Esophagus squamous epithelium (tissue), 5 donors: ENCODE measurements at places on chromosomes 1 and 21. TPM values are rescaled to one million over a fixed set of nuclear protein-coding genes. Genes with fewer than 3 reads are reported as not detected.

DNA sequence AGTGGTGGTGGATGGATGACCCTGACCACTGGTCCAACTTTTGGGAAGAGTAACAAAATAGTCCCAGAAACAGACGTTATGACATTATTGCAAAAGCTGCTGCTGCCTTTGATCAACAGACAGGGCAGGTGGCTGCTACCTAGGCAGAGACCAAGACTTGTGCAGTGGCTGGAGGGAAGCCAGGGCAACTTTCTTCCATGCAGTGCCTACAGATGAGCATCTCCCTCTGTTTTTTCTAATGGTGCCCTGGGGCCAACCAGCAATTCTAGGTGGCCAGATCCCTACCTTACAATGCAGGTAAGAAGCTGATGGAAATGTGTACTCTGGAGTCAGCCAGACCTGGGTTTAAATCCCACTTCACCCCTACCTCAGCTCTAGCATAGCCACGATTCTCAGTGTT is 283.1 kb upstream of the POU3F1 start:
- no peak for DNase-seq

DNA sequence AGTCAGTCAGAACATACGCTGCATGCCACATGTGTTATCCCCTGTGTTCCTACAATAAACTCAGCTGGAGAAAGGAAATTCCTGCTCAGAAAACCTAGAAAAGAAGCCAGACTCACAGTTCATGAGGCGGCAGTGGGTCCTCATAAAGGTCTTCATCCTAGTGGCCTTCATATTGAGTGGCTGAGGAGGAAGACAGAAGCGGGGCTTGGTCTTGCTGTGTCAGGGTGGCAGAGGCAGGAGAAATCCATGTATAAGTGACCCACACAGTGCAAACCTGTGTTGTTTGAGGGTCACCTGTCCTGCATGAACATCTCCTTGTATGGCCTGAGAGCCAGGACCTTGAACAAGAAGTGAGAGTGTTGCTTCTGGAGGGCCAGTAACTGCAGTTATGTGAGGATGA is 4.0 kb upstream of the WNT3A start:
- DNase-seq = no peak

DNA sequence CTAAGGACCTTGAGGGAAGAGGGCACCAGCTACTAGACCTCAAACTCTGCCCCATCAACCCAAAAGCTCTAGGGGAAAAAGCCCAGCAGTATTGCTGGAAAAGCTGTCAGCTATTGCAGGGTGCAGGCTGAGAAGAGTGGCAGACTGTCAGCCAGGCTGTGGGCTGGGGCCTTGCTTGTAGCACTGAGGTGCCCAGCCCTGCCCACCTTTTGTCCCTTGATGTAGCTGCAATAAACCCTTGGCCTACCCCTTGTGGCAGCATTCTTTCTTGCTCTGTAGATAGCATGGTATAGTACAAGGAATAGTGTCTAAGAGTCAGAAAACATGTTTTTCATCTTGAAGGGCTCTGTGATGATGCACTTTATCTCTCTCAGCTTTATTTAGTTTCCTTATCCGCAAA is 39.4 kb downstream of the CDC14A start:
- no peak for DNase-seq

GRCh38 chr1:43207229-43207853 is 35.2 kb downstream of the CFAP57 start:
- no peak for DNase-seq

DNA sequence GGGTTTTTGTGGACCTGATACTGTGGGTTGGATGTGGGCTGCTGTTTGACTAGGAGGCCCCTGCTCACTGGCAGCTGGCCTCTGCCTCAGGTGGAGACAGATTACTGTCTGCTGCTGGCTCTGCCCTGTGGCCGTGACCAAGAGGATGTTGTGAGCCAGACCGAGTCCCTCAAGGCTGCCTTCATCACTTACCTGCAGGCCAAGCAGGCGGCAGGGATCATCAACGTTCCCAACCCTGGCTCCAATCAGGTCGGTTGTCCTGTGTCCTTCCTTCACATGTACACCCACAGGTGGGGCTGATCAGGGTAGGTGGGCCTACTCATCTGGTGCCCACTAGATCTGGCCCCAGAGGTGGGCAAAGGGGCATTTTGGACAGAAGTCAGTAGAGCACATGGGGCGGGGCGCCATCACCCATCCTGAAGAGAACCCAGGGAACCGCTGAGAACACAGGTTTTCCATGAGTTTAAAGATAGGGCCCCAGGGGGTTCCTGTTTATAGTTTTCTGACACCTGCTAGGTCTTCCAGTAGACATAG is 37.2 kb downstream of the ZBTB17 start:
- no peak for DNase-seq

- no peak for DNase-seq
Measured at GRCh38 chr1:43622471-43622870, 27.5 kb upstream of the KDM4A start.

- no peak for DNase-seq
Measured at GRCh38 chr1:85462931-85463649, 1.9 kb downstream of the DDAH1 start.

GRCh38 chr1:88802950-88803349 is 88.4 kb downstream of the GTF2B start:
- DNase-seq = no peak

The EXTL1 gene
- total RNA-seq = not detected

- no peak for DNase-seq
Measured at GRCh38 chr1:7912743-7913557, 27.7 kb downstream of the TNFRSF9 start.

The LCE1D gene
- total RNA-seq = not detected

GRCh38 chr1:61424382-61424781 is 300.6 kb downstream of the TM2D1 start:
- DNase-seq = no peak

DNA sequence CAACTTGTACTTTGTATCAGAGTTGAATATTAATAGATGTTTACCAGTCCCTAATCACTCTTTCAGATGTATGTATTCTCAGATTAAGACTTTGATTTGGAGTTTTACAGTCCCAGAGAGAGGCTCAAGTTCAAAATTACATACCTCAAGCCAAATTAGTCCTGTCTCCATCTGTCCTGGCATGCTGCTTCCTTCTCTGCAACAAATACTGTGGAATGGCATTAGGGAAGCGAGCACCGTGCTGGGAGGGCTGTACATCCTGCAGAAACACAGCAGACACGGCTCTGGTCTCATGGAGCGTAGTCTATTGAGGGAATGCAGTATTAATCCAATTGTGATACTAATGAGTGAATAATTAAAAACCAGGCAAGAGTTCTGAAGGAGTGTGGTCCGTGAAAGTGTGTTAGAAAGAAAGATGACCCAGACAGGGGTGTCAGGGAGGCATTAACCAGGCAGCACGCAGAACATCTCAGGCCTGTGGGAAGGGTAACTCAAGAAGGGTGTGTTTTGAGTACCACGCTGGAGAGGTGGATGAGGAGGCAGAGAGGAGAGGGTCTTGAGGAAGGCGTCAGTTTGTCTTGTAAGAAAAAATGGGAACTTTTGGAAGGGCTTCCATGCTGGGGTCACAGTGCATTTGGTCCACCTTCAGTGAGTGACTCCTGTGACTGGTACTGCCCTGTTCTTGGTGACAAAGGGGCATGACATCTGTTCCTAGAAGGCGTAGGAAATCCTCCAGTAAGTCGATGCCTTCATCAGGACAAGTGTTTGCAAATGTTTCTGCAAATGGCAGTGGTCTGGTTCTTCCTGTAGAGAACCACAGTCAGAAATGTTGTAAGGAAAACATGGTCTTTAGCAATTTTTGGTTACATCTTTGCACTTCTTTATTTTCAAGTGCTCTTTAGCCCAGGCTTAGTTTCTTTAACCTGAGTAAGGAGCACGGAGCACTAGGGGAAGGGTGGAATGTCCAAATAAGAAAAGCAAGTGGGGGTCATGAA is 1.6 kb downstream of the RAB4A start:
- no peak for DNase-seq

- DNase-seq = no peak
Measured at GRCh38 chr1:228236744-228237143, 28.9 kb downstream of the OBSCN start.

DNA sequence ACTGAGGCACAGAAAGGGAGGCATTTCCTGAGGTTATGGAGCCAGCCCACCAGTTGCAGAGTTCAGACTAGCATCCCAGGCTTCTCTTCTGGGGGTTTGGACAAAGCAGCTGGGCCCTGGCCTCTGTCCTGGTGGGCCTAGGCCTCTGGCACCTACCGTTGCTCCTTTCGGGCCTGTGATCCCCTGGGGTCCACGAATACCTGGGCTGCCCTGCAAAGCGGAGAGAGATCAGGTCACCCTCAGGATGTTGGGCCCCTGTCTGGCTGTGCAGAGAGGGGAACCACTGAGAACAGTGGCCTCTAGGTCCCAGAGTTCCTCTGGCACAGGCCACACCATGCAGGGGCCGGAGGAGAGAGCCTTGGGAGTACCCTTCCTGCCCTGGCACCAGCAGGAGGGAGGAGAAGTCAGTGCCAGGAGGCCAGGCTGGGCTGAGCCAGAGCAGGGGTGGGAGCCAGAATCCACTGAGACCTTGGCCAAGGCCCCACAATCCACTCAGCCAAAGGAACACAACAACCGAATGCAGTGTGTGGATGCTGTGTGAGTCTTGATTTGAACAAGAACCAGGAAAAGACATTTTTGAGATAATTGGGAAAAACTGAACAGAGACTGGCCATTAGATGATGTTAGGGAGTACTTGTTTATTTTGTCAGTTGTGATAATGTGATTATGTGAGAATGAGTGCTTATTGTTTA is 8.9 kb downstream of the COL9A2 start:
- no peak for DNase-seq

- no peak for DNase-seq
Measured at GRCh38 chr1:114956570-114956969, 73.1 kb upstream of the TSHB start.

The IFFO2 gene
- 25.8 TPM for total RNA-seq

- DNase-seq = no peak
Measured at GRCh38 chr1:119012383-119012782, 24.2 kb upstream of the TBX15 start.

- no peak for DNase-seq
Measured at GRCh38 chr1:200355801-200356200, 54.0 kb downstream of the ZNF281 start.
